Spinal cord (tissue), 10 donors: ENCODE measurements at places on chromosomes 6 and 20. TPM values are rescaled to one million over a fixed set of nuclear protein-coding genes. Genes with fewer than 3 reads are reported as not detected.

The BAG2 gene
- 2.8 TPM for total RNA-seq

The LTA gene
- not detected for total RNA-seq

DNA sequence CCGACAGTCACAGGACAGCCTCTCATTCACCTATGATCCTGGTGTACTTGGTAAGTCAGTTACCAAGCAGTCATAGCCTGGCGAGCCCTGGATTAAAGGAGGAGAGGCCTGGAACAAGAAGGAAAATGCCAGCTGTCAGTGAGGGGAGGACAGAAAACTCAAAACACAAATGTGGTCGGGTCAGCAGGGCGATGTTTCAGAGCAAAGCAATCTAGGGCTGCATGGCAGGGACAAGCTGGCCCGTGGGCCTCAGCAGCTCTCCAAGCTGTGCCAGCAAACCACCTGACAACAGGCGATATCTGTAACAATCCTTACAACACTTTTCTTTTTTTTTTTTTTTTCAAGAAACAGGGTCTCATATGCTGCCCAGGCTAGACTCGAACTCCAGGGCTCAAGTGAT, 40.3 kb downstream of the MGME1 start:
- H3K4me3 ChIP-seq: no peak overlapping the region
- H3K27ac ChIP-seq: no peak overlapping the region
- no peaks in the 10 kb centered on the region for H3K36me3 ChIP-seq
- no peaks in the 10 kb centered on the region for H3K27me3 ChIP-seq
- no peak for DNase-seq

- H3K27ac ChIP-seq: no peak overlapping the region
- H3K4me1 ChIP-seq: peaks cover 90% of the 10 kb centered on the region
- peaks cover 20% of the 10 kb centered on the region for H3K27me3 ChIP-seq
- DNase-seq: no peak
Observed at GRCh38 chr6:41643899-41644269, 5.6 kb downstream of the MDFI start.

DNA sequence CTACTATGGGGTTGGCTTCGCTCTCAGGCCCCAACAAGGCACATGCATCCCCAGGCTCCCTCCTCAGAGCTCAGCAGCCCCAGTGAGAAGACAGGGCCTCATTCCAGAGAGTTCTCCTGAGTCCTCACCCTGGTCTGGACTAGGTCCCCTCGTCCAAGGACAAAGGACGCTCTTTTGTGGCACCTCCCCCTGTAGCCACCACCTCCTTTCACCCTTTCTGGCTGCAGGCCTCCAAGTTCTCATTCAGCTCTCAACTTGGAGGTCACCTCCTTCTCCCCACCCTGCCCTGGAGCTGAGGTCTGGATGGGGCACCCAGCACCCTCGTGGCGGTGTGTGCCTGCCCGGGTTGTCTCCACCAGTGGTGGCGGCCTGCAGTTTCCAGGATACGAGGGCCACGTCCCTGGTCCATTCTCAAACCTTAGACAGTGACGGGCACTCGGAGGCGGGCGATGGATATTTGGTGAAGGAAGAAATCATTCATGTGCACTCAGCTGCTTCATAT, 2.5 kb downstream of the UNC93A start:
- H3K36me3 ChIP-seq: no peaks in the 10 kb centered on the region
- no peak overlapping the region for H3K27ac ChIP-seq
- H3K4me3 ChIP-seq: no peak overlapping the region
- DNase-seq: no peak
- no peaks in the 10 kb centered on the region for H3K27me3 ChIP-seq
- peaks cover 3% of the 10 kb centered on the region for H3K4me1 ChIP-seq

DNA sequence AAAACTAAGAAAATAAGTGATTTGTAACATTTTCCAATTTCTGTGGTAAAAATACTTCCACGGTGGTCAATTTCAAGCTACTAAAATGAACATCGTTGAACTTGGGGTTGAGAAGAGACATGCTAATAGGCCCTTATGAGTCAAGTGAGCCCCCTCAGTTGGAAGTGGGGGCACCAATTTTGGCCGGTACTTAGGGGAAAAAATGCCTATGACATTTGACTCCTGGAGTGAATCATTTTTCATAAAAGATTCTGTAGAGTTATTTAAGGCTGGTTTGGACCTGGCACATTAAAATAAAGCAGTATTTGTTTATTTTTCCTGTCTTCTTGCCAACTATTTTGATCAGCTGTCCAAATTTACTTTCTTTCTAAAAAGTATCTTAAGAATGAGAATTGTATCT, 32.4 kb upstream of the CAP2 start:
- no peaks in the 10 kb centered on the region for H3K4me1 ChIP-seq
- H3K27ac ChIP-seq: no peak overlapping the region
- H3K36me3 ChIP-seq: no peaks in the 10 kb centered on the region
- no peak for DNase-seq
- no peak overlapping the region for H3K4me3 ChIP-seq

DNA sequence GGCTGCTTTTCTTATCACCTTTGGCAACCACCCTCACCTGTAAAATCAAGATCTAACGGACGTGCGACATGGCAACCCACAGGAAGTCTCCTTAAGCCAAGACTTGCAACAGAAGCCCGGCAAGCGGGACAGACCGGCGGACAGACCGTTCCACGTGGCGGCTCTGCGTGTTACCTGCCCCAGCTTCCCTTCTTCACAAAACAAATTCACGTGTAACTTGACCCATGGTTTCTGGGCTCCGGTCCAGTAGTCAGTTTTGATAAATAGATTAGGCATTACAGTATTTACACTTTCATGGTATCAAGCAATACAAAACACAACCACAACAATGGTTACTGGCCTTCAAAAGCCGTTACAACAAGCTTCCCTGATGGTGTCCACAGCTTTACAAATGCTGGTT, 133.8 kb downstream of the PRND start:
- no peak overlapping the region for H3K27ac ChIP-seq
- no peak overlapping the region for H3K4me3 ChIP-seq
- H3K27me3 ChIP-seq: no peaks in the 10 kb centered on the region
- DNase-seq: no peak
- H3K4me1 ChIP-seq: no peaks in the 10 kb centered on the region

DNA sequence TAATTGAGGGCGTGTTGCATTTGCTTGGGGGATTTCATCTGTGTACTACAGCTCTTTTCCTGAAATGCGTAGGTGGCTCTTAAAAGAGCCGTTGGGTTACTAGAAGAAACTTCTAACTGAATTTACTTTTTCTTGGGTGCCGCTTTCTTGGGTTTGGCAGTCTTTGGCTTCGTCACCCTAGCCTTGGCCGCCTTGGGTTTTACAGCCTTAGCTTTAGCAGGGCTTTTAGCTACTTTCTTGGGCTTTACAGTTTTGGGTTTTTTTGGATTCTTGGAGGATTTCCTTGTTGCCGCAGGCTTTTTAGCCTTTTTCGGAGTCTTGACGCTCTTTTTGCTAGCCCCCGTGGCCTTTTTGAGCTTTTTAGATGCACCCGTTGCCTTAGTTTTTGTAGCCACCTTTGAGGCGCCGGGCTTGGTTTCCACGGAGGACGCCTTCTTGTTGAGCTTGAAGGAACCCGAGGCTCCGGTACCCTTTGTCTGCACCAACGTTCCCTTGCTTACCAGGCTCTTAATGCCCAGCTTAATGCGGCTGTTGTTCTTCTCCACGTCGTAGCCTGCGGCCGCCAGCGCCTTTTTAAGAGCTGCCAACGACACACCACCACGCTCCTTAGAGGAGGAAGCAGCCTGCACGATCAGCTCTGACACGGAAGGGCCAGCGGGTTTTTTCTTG, 54.5 kb downstream of the TRIM38 start:
- no peaks in the 10 kb centered on the region for H3K36me3 ChIP-seq
- H3K27ac ChIP-seq: peak overlapping the region; percentile 94
- H3K27me3 ChIP-seq: no peaks in the 10 kb centered on the region
- peaks cover 37% of the 10 kb centered on the region for H3K4me1 ChIP-seq
- no peak for DNase-seq

GRCh38 chr6:105220186-105220585, 40.4 kb upstream of the POPDC3 start:
- DNase-seq: no peak
- no peak overlapping the region for H3K4me3 ChIP-seq
- H3K36me3 ChIP-seq: no peaks in the 10 kb centered on the region
- H3K4me1 ChIP-seq: no peaks in the 10 kb centered on the region
- H3K27ac ChIP-seq: no peak overlapping the region
